Omental fat pad (tissue), 4 donors: ENCODE measurements at places on chromosomes 12 and 14. TPM values are rescaled to one million over a fixed set of nuclear protein-coding genes. Genes with fewer than 3 reads are reported as not detected.

NANOG gene
- not detected for total RNA-seq

A2M gene
- total RNA-seq, result 694 TPM

GPR162 gene
- total RNA-seq, result 6.7 TPM

OTOGL gene
- total RNA-seq, result 0.37 TPM

TCL1B gene
- total RNA-seq, result not detected

RASAL1 gene
- not detected for total RNA-seq

WSB2 gene
- 69.1 TPM for total RNA-seq

OASL gene
- total RNA-seq, result 5.6 TPM

CD163 gene
- 403 TPM for total RNA-seq

HOXC5 gene
- total RNA-seq, result 0.63 TPM

ARHGAP9 gene
- total RNA-seq, result 24.6 TPM

ZNF891 gene
- 3.1 TPM for total RNA-seq

KCNH3 gene
- 0.74 TPM for total RNA-seq

TAS2R8 gene
- total RNA-seq, result not detected

KRT74 gene
- total RNA-seq, result not detected

NFATC4 gene
- total RNA-seq, result 53.3 TPM

TAS2R9 gene
- not detected for total RNA-seq

BMAL2 gene
- 5.6 TPM for total RNA-seq

NCOR2 gene
- total RNA-seq, result 85.3 TPM

NPAS3 gene
- total RNA-seq, result 2.5 TPM

ATXN7L3B gene
- 15.7 TPM for total RNA-seq

PRPH gene
- 1.3 TPM for total RNA-seq

ITGA7 gene
- 172 TPM for total RNA-seq

LIN52 gene
- 11.3 TPM for total RNA-seq

MUCL1 gene
- total RNA-seq, result not detected

BCL2L14 gene
- not detected for total RNA-seq

TAS2R31 gene
- total RNA-seq, result 4.3 TPM

RAPGEF3 gene
- total RNA-seq, result 64.7 TPM

RNASE7 gene
- total RNA-seq, result not detected

PLEKHA5 gene
- total RNA-seq, result 11.3 TPM

CLEC9A gene
- 0.63 TPM for total RNA-seq

LPAR5 gene
- total RNA-seq, result 2.5 TPM

GLS2 gene
- 1.7 TPM for total RNA-seq

RFX4 gene
- total RNA-seq, result not detected

KRT73 gene
- not detected for total RNA-seq
